ENCODE measurements at places on chromosomes 3 and 15. TPM values are rescaled to one million over a fixed set of nuclear protein-coding genes. Genes with fewer than 3 reads are reported as not detected.

Gene SKOR1
- total RNA-seq: 1.1 TPM

- DNase-seq: no peak
These were observed 40.1 kb downstream of the SGO1 start for GRCh38 chr3:20145874-20146273.

GRCh38 chr15:69556344-69556743 is 103.7 kb downstream of the RPLP1 start:
- no peak for DNase-seq

- DNase-seq: no peak
These were observed 66.0 kb downstream of the SCAPER start for GRCh38 chr15:76839173-76839572.

DNA sequence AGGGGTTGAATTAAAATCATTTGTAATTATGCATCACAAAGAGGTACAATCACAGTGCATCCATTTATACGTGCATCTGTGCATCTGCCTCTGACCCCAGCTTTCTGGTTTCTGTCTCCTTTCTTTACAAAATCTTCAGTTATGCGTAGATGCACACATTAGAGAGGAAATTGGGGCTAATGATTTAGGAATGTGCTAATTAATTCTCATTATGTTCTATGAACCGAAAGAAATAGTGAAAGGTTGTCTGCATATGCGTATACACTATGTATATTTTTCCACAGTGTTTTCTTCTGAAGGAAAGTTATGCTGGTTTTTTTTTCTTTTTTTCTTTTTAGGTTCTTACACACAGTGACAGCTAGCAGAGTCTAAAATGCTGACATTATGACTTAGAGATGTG is 71.6 kb downstream of the SAMMSON start:
- DNase-seq: no peak

GRCh38 chr3:138284957-138285477 is 44.6 kb downstream of the NME9 start:
- no peak for DNase-seq

DNA sequence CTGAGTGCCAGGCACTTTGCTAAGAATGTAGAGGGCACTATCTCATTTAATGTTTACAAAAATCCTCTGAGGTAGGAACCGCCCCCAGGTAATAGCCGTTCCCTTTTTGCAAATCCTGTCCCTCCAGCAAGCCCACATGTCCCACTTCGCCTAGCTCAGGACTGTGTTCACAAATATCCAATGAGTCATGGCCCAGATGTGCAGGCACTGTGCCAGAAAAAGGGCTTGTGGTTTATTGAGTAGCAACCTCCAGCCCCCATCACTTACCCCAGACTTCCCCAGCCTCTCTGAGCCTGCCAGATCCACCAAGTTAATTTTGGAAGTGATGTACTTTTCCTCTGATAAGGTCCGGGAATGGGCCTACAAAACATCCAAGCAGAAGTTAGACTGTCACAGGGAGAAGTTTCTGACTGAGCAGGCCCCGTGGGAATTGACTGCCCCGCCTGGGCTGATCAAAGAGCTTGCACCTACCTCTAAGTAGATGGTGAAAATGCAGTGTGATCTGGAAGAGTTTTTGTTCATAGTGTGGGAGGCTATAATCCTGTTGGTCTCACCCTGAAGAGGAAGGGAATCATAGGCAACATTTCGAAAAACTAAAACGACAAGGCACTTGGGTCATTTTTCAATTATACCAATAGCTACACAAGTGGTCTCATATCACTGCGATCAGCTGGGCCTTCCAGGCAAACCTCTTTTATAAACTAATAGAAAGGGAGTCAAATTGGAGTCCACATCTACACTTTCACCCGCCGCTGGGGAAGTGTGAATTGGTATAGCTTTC is 15.7 kb downstream of the KIF9 start:
- peak; percentile 67 for DNase-seq

DNA sequence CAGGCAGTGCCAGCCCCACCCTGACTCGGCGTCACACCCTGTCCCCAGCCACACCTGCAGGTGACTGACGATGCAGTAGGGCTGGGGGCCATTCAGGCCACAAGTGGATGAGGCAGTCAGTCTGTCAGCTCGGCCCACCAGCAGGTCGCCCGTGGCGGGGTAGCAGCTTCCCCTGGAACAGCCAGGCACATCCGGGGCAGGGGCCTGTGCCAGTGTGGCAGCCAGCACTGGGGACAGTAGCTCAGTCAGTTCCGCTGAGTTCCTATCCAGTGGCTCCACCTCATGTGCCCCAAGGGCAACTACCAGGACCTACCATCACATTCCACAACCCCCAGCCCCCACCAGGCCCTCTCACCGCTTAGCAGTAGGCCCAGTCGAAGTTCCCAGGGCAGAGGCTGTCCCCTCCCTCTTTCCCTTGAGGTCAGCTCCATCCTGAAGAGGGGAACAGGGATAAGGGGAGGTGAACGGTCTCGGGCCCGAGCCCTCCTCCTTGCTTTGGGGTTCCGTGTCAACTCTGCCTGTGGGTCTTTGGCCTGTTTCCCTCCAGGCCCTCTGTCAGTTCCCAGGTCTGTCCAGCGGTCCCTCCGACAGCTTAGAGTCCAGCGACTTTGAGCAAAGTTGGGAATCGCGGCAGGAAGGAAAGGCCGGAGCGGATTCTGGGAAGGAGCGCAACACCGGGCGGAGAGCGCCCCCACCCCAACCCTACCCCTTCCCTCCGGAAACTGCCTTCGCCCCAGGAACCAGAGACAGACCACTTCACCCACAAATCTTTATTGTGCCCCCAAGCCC is at the start of gene LAMB2:
LAMB2 (minus strand) TSS at position 614 of the 789 bp plus-strand sequence; CDS start at position 431, 183 bp downstream.
- DNase-seq: no peak

DNA sequence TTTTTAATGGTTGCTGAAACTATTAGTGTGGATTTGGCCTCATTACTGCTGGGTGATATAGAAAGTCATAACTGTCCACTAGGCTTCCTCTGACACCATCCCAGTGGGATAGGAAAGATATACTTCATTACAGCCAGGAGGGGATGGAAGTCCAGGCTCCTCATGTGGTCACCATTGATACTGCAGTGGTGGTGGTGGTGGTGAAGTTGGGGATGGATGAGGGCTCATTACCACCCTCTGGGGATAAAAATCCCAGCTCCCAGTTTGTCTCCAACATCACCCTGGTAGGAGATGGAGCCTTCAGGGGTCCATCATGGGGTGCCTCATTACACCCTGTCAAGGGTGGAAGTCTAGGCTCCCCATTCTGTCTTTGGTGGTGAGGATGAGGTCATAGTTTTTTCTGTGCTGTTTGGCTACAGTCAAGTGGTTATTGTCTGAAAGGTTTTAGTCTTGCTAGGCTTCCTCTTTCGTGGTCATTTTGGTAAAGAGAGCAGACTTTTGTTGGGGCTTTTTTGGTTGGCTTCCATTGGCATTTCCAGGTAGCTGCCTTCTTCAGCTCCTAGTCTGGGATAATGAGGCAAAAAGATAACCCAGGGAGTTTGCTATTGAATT is 30.1 kb upstream of the FILIP1L start:
- DNase-seq: no peak

- no peak for DNase-seq
These were observed 189.4 kb downstream of the THSD4 start for GRCh38 chr15:71304681-71305080.

Gene TNFAIP8L3
- total RNA-seq: 0.75 TPM

Gene LRRC2
- 0.87 TPM for total RNA-seq

- peak; percentile 75 for DNase-seq
These were observed at the start of gene BHLHE40 for GRCh38 chr3:4979428-4980228. BHLHE40 (plus strand) TSS chr3:4979437; CDS start chr3:4979719, 282 bp downstream.

DNA sequence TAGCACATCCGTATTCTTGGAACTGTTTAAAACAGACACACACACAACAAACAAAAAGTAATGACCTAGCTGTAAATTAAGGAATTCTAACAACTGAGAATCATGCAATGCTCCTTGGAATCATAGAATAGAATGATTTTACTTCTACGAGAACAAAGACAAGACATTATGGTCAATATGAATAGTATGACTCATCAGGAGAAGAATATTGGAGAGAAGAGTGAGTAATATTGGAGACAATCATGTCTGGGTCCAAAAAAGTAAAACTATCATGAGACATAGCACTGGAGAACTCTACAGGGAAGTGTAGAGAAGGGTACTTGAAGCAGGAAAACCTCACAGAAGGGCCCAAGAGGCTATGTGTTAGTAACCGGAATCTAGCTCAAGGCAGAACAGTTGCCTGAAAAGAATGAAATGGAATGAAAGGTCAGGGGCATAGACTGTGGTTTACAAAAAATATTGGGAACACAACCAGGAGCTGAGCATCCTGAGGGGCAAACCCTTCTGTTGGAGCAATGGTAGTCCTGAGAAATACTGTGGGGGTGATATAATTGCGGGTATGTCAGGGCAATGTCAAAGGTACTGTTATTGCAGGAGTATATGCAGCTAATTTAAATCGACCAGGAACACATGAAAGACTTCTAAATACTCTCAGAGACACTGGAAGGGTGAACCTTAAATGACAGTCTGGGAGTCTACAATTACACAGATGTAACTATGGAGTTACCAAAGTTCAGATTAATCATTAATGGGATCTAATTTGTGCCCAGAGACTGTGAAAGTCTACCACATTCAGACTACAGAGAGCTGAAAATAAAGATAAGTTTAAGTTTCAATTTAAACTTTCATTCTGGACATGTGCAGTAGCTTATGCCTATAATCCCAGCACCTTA is 201.2 kb downstream of the BCHE start:
- no peak for DNase-seq

DNA sequence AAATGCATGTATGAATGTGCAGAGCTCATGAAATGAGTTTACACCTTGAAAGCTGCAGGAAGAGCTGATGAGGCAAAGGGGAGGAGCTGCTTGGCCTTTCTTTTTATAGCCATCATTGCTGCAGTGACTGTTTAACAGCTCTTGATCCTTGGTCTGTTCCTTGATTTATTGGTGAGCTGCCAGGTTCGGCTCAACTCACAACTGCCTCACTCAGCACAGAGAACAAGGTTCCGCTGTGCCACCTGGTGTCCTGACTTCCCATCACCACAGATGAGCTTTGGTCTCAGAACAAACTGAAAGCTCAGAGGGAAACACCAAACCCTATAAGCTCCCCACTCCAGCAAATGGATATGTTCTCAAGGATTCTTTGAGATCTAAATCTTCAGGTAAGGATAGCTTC is 626.1 kb downstream of the MAGI1 start:
- DNase-seq: no peak

DNA sequence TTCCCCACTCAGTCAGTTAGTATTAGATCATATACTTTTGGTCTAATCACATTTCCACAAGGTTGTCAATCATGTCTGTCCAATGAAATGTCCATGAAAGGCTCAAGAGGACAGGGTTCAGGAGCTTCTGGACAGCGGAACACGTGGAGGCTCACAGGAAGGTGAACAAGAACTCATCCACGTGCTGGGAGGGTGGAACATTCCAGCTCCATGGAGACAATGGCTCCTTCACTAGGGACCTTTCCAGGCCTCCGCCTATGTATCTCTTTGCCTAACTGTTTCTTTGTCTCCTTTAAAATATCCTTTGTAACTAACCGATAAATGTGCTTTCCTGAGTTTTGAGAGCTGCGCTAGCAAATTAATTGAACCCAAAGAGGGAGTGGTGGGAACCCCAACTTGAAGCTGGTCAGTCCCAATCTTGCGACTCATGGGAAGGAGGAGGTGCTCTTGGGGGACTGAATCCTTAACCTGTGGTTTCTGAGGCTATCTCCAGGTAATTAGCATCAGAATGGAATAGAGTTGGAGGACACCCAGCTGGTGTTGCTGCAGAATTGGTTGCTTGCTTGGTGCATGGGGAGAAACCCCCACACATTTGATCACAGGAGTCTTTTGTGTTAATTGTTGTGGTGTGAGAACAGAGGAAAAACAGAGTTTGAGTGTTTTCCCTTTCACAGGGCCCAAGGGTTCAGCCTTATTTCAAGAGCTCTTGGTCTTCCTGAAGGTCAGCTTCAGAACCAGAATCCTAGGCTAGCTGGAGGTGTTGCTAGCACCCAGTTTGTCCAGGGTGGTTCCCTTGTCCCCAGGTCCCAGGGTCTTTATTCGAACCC is 3.0 kb upstream of the TKT start:
- no peak for DNase-seq

GRCh38 chr3:141444586-141445285 is 42.1 kb upstream of the RASA2 start:
- no peak for DNase-seq

DNA sequence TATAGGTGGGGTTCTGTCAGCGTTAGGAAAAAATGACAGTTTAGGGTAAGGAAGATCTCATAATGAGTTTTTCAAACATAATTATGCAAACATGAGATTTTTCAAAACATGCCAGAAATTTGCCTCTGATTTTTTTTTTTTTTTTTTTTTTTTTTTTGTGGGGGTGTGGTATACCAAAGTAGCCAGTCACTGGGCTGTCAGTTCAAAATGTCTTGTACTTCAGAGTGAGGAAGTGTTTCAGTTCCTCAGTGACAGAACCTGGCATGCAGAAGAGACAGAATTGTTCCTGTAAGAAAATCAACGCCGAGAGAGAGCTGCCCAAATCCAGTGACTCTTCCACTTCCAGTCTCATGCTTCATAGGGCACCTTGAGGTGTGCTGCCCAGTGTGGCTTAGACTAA is 9.7 kb downstream of the NCBP2 start:
- DNase-seq: no peak

GRCh38 chr3:81003817-81004216 is 757.6 kb downstream of the GBE1 start:
- no peak for DNase-seq

- no peak for DNase-seq
These were observed 34.7 kb downstream of the GRK7 start for GRCh38 chr3:141797819-141798447.

- DNase-seq: no peak
These were observed 223.7 kb upstream of the BCHE start for GRCh38 chr3:166060789-166061479.

Gene CTXN2
- 0.25 TPM for total RNA-seq

DNA sequence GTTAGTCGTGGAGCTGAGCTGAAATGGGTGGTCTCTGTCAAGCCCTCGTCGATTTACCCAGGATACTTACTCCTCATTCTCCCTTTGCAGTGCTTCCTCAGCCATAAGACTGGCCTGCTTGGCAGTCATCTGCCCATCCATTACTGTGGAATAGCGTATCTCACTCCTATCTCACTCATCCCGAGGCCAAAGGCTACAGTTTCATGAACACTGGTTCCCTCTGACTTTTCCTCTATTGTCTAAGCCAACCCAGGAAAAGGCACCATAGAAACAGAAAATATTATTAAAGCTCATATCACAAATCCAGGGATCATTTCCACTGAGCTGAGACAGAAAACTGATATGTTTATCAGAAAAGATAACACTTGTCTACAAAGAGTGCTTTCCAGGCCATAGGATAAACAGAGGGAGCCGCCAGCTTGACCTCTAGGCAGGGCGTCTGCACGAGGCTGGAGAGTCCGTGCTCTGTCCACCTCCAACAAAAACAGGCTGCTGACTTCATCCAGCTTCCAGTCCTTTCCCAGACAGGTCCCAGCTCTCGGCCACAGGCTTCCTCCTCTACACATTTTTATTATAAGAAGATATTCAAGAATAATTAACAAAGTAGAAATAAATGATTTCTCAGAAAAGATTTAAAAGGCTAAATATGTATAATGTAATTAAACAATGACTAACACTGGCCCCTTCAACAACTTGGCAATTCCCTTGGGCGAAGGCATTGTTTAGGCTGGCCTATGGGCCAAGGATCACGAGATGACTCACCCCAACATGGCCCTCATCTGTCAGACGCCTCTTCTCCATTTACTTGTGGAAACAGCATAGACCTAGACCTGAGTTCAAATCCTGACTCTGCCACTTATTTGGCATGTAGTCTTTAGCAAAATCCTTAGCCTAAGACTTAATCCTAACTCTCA is 27.4 kb upstream of the BOC start:
- DNase-seq: no peak

- DNase-seq: no peak
These were observed 51.6 kb downstream of the GATM start for GRCh38 chr15:45326741-45327140.

Gene PPP1R14D
- 1.7 TPM for total RNA-seq

Gene ZNF619
- 9.7 TPM for total RNA-seq

Gene FETUB
- total RNA-seq: not detected

Gene RBM5
- 322 TPM for total RNA-seq

Gene CNBP
- 217 TPM for total RNA-seq
